Stimulated activated CD4-positive, alpha-beta T cell treated with anti-CD3 and anti-CD28 coated beads, Interleukin-4, amount 100 ng/mL, for 1 hour (primary cell): ENCODE measurements at places on chromosomes 4 and X.

- no peak for DNase-seq
Observed at GRCh38 chr4:139977838-139978609, 176.0 kb downstream of the MAML3 start.

DNA sequence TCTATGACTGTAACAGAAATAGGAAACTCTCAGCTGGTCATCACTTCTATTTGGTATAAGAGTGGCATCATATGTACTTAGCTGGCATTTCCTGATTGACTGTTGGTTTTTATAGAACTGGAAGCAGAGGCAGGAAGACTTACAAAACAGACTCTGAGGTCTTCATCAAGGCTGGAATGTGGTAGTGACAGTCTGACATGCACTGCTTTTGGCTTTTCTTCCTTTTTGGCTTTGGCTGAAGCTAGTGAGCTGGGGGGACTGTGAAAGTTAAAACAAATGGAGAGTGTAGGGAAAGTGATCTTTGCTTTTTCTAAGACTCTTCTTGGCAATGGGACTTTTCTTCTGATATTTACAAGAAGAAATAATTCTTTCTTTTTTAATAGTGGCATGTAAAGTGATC is 121.1 kb upstream of the SLC4A4 start:
- no peak for DNase-seq

GRCh38 chr4:54378461-54378860 is 149.4 kb downstream of the PDGFRA start:
- DNase-seq, result no peak

- no peak for DNase-seq
Observed at GRCh38 chrX:25663701-25664100, 474.4 kb upstream of the MAGEB18 start.

- DNase-seq, result no peak
Observed at GRCh38 chr4:16609170-16609758, 289.2 kb downstream of the LDB2 start.

- DNase-seq, result no peak
Observed at GRCh38 chr4:184437565-184438265, 36.6 kb downstream of the IRF2 start.

DNA sequence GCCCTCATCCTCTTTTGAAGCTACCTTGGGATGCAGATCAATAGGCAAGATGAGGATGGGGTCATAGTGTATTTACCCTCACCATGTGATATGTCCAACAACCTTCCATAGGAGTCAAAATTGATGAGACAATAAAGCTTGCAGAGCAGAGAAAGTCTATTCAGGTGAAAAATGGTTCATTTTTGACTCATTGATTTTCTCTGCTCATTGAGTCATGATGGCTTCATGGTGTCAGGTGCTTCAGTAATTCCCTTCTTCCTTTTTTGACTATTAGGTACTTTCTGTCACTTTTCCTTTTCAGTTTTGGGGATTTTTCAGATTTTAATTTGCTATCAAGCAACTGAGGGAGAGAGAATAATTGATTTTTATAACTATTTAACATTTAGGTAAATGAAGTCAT is 55.9 kb upstream of the IL2 start:
- DNase-seq, result no peak

DNA sequence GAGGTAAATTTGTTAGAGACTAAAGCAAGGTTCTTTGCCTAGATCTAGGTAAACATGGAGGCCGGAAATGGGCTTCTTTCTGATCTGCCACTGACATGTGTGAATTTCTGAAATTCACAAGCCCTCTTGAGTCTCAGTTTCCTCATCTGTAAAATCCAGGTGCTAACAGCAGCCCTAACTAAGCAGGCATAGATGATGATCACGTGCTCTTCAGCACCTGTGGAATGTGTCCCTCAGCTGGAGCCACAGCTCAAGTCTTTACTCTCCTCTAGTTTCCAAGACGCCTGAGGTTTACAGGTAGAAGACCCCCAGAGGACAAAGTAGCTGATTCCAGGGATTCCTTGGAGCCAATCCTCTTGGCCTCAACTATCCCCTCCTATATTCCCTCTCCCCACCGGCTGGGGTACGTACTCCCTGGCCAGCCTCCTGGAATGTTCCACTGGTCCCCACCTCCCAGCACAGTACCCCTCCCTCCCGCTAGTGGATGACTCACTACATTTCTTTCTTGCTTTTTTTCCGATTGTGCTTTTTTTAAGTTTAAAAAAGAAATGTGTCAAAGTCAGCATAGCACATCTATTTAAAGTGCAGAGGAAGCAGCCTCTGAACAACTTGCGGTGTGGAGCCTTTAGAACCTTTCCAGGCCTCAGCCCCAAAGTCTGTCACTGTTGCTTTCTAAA is 98.4 kb downstream of the PHKA2 start:
- DNase-seq, result no peak

DNA sequence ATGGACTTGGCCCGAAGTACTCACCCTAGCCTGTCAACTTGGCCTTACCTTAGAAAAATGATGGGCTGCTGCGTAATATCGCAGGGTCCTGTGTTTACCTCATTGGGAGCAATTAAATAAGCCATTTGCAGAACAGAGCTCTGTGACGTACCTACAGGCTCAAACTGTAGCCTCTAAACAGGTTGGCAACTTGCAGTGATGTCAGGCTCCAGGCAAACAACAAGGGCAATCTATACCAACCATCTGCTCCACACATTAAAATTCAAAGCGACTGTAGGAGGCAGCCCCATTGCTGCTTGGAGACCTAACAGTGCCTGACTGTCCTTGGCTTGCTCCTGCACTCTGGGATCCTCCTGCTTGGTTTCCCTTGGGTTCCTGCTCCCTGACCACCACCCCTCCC is 17.2 kb downstream of the VGLL1 start:
- DNase-seq, result no peak
